Dermis microvascular lymphatic vessel endothelial cell (primary cell): ENCODE measurements at places on chromosomes 1 and 21. TPM values are rescaled to one million over a fixed set of nuclear protein-coding genes. Genes with fewer than 3 reads are reported as not detected.

DNA sequence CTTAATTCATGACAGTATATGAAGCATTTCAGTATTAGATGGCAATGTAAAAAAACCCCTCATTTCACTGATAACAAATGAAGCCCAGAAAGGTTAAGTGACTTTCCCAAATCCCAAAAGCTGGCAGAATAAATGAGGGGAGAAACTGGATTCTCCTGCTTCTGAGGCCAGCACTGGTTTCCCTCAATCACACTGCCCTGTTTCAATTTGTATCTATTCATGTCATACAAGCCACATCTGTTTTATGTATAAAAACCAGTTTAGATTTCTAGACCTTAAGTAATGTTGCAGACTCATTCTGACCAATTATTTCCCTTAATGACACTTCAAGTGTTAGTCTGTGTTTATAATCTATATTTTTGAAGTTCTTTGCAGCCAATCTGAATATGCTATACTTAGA lies 16.8 kb downstream of the PLPPR4 start:
- DNase-seq: no peak

MPL gene
- 0.13 TPM in 2 replicates for total RNA-seq

DNA sequence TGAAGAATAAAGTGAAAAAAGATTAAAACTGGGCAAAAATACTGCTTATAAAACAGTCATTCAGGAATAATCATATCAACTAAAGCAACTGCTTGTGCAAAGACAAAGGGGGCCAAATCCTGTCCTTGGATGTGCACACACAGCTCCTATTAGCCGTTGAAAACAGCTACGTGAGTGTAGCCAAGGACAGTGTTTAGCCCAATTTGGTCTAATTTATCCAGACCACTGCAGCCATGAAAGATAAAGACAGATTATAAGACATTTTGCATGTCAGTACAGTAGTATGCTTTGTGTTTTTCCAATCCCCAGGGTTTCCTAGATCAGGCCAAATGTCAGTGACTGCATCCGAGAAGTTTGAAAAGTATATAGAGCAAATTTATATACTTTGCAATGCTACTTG lies 146.3 kb upstream of the PKN2 start:
- no peak for DNase-seq

- DNase-seq: no peak
Observed at GRCh38 chr1:21865943-21866706, 54.1 kb downstream of the LDLRAD2 start.

B3GALT5 gene
- total RNA-seq: not detected in 2 replicates
